ENCODE measurements at places on chromosomes 16 and 17.

DNA sequence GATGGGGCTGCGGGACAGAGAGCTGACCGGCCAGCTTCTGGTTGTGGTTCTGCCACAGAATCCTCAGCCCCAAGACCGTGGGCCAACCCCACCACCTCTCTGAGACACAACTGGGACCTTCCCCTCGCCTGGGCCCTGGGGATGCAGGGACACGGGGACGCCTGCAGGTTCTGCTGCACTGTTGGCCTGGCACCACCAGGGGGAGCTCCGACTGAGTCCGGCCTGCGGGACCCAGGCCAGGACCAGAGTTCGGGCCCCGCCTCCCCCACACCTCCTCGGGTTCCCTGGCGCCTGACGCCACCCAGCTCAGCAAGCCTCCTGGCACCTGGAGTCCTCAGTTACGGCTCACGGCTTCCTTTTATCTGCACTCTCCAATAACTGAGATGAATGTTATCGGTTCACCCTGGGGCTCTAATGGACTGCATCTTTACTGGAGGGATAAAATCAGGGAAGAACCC, 27.3 kb downstream of the TBC1D16 start:
- DNase-seq = peak; percentile 61

- no peak for DNase-seq
Observed at GRCh38 chr16:87344165-87344930, 27.2 kb upstream of the C16orf95 start.

GRCh38 chr16:70788668-70789594, 12.0 kb downstream of the VAC14 start:
- peak; percentile 68 for DNase-seq

GRCh38 chr17:15900871-15901270, 44.1 kb upstream of the ADORA2B start:
- no peak for DNase-seq

DNA sequence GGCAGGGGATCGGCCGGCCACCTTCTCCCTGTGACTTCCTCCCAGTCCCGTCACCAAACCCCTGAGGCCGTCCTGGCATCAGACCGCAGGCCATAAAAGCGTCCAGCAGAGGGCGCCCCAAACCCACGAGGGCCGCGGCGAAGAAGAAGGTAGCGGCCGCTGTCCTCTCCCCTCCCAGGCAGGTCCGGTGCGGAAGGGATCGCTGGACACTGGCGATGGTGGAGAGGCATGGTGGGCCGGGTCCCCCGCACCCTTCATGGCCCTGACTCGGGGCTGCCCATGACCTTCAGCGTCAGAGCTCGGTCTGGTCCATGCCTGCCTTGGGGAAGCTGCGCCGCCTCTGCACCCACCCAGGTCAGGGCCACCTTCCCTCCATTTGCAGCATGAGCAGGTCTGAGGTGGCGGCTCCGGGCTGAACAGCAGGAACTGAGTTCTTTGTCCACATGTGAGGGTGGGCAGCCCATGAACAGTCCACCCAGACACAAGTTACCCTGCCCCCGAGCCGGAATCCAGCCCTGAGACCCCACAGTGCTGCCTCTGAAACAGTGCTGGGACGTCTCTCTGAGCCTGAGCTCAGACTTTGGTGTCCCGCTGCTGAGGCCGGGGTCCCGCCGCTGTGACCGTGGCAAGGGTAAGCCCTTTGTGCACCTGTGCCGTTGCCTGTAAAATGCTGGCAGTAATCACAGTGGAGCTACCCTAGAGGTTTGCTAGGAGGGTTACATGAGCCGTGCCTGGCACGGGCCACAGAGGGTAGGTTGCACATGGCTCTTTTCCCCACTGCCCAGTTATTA, 40.8 kb upstream of the CMIP start:
- DNase-seq = peak; percentile 62

DNA sequence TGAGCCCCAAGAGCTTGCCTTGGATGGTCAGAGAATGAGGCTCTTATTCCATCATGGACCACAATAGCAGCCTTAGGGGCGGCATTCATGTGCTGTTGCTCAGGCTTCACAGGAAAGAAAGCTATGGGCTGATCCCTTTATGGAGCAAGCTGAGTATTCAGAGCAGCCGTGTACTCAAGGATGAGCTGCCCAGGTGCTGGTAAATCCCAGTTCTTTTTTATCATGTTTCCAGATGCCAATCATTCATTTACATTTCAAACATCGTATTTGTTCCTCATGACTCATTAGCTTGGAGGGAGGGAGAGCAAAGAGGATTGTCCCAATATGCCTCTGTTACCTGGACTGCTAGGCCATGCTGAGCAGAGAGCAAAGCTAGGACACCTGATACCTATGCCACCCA, 475.7 kb downstream of the SHISA9 start:
- no peak for DNase-seq

DNA sequence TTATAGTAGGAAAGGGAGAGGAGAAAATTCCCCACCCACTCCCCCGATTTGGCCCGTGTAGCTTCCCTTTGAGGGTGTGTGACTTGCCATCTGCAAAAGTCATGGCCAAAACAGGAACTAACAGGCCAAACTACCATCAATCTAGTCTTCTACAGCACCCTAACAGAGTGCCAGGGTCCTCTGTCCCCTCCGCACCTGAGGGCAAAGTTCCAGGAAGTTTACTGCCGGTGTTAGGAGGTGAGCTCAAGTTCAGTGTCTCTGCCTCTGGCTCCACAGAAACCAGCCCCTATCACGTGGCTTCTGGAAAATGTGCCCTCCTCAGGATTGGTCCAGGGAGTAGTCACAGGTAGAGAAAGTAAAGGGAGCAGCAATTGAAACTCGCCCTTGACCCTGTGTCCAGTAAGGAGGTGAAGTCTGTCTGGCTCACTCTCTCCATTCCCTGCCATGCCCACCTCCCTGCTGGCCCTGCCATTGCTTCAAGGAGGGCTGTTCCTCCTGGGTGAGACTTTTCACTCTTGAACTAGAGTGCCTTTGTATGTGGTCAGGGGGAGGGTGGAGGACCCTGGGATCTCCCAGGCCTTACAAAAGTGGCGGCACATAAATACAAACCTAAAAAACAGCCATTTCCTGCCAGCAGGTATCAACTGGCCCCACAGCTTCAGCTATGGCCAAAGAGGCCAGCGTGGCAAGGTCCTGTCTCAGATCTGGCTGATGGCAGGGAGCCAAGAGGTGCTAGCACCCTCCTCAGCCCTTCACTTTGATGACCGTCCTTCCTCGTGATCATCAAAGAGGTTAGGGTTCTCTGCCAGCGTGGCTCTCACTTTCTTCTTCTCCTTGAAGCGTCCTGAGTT, 5.3 kb downstream of the PRR15L start:
- no peak for DNase-seq

DNA sequence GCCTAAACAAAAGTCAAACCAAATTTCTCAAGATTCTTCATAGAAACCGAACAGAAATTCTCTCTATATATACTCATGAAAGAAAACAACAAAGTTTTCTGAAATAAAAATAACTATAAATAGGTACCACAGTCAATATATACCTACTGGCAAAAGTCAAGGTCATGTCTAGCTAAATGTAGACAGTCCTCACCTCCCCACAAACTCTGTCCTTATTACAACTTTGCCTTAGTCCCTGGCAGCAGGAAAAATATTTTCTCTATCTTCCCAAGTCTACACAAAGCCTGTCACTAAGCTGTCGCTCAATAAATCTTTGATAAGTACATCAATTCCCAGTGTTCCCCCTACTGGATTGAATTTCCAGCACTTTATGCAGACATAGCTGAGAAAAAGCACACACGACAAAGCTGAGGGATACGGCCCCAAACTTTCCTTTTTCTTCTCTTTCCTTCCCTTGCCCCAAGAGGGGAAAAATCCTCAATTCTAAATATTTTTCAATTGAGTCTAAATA, 2.7 kb downstream of the CFAP20 start:
- DNase-seq = no peak

DNA sequence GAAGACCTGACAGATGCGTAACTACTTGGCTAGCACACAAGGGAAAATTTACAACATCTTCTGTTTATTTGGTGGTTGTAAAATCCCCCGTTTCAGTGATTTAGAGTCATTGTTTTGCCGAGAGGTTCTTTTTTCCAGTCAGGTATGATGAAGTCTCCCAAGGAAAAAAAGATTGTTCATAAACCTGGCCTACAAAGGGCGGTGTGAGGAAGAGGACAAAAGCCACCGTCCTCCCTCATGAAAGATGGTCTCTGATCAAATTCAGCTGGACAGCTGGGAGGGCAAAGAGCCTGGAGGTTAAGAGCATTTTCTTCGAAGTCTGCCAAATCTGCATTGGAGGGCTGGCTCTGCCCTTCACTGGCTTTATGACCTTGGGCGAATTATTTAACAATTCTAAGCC, 419.9 kb downstream of the HAPSTR1 start:
- DNase-seq = no peak

GRCh38 chr17:10523064-10523463, 4.7 kb upstream of the MYH1 start:
- no peak for DNase-seq

GRCh38 chr17:21124086-21124485, 2.7 kb upstream of the DHRS7B start:
- no peak for DNase-seq

DNA sequence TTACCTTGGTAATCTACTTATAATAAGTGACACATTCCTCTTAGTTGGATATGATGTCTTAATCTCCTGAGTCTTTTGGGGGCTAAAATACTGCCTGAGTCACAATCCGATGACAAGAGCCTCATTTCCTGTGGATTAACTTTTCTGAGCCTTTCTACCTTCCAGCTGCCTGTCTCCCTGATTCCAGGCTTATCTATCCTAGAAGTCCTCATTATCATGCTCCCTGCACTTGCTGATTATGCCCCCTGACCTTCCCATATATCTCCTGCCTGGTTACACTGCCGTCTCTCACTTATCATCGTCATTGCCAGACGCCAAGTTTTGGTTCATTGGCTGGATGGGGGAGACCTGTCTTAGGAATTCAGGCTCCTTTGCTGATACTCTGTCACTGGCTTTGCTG, 727.4 kb upstream of the CA10 start:
- DNase-seq = no peak

- peak; percentile 63 for DNase-seq
Observed at GRCh38 chr17:16486373-16487250, 5.4 kb downstream of the LRRC75A start.

GRCh38 chr16:56689171-56689570, 6.9 kb downstream of the MT1X start:
- DNase-seq = no peak

Data from kidney glomerular epithelial cell (primary cell).